ENCODE measurements at places on chromosomes 7 and 10. TPM values are rescaled to one million over a fixed set of nuclear protein-coding genes. Genes with fewer than 3 reads are reported as not detected.

DNA sequence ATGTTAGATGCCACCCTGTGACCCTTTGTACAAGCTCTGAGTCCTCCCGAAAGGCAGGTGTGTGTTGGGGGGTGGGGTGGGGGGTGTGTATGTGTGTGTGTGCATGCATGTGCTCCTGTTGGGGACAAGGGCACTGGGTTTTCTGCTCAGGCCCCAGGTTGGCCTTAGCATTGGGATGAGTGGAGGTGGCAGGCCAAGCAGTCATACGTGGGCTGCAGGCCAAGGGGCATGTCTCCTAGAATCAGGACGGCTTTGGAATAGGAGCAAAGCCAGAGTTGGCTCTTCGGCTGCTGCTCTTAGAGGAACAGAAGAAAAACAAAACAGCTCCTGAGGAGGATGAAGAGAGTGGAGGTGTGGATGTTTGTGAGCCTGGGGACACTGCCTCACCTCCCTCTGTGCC lies 26.0 kb downstream of the HSPA12A start:
- H3K27ac ChIP-seq = no peak overlapping the region
- H3K27me3 ChIP-seq = no peaks in the 10 kb centered on the region
- DNase-seq = no peak
- H3K4me3 ChIP-seq = no peak overlapping the region

DNA sequence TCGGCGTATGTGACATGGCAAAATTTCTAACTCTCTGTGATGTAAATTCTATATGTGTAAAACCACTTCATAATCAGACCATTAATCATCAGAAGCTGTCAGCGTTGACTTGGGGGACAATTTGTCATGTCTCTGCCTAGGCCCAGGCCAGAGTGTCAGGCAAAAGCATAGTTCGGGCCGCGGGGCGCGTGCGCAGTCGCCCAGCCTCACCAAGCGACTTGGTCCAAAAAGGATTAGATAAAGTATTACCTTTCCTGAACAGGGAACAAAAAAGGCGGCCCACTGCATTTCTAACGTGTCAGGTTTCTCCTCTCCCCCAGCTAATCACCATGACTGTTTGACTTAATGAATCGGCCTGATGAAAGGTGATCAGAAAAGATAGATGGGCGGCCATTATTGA lies 114.2 kb downstream of the EBF3 start:
- no peaks in the 10 kb centered on the region for H3K27me3 ChIP-seq
- H3K36me3 ChIP-seq = no peaks in the 10 kb centered on the region
- no peak overlapping the region for H3K27ac ChIP-seq
- no peaks in the 10 kb centered on the region for H3K4me1 ChIP-seq
- DNase-seq = no peak

- H3K4me1 ChIP-seq = no peaks in the 10 kb centered on the region
- no peak for DNase-seq
- no peaks in the 10 kb centered on the region for H3K27me3 ChIP-seq
- no peak overlapping the region for H3K27ac ChIP-seq
- H3K36me3 ChIP-seq = no peaks in the 10 kb centered on the region
These were observed 288.7 kb upstream of the AUTS2 start for GRCh38 chr7:69309601-69310000.

DNA sequence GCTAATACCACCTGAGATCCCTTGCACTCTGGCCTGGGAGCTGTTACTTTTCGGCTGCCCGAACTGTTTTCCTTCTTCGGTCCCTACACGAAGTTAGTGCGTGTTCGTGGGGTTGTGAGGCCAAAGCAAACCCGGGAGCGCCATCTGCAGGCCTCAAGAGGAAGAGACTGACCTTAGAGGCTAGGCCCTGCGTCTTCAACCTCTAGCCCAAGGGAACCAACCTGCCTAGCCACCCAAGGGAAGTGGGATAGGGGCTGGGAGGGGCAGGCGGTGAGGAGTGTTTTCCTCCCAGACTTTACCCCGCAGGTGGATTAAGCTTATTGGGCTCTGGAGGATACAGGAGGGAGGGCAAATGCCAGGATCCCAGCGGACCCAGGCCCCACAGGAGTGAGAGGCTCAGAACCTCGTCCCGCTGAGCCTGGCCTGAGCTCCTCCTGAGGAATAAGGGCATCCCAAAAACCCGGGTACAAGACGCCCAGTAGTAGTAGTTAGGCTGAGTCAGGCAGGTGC lies 1.7 kb upstream of the PAX2 start:
- no peak overlapping the region for H3K27ac ChIP-seq
- no peak for DNase-seq
- H3K27me3 ChIP-seq = peaks cover 100% of the 10 kb centered on the region
- H3K36me3 ChIP-seq = no peaks in the 10 kb centered on the region

DNA sequence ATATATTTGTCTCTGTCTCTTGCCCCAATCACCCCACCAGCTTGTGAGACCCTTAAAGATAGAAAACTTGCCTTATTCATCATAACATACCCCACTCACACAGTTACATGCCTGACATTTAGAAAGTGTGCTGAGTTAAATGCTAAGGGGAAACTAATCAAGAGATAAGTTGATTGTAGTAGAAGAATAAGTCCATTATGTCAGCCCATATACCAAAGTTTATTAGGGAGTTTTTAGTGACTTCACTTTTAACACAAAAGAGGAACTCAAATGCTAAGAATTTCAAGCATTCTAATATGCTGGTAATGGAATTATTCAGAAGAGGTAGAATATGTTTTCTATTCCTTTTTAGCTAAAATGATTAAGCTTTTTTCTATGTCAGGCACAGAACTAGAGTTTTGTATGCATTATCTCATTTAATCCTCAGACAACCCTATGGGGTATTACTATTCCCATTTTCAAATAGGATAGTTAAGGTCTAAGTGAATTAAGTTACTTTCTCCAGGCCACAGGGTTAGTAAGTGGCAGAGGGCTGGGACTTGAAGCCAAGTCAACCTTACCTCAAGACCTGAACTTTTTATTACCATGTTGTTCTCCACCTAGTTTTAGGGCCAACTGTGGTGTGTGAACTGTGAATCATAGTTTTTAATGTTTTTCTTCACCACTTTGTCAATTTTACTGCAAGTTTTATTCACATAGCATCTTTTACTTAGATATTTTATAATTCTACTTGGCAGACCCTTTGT lies 19.6 kb downstream of the ASAH2 start:
- no peaks in the 10 kb centered on the region for H3K27me3 ChIP-seq
- DNase-seq = no peak
- no peak overlapping the region for H3K27ac ChIP-seq
- H3K36me3 ChIP-seq = no peaks in the 10 kb centered on the region
- H3K4me1 ChIP-seq = no peaks in the 10 kb centered on the region

GRCh38 chr7:51455086-51455485 lies 138.5 kb upstream of the COBL start:
- H3K36me3 ChIP-seq = no peaks in the 10 kb centered on the region
- H3K27me3 ChIP-seq = no peaks in the 10 kb centered on the region
- H3K27ac ChIP-seq = no peak overlapping the region
- DNase-seq = peak; percentile 68

- no peak overlapping the region for H3K4me3 ChIP-seq
- no peaks in the 10 kb centered on the region for H3K36me3 ChIP-seq
- no peaks in the 10 kb centered on the region for H3K27me3 ChIP-seq
- no peak overlapping the region for H3K27ac ChIP-seq
These were observed 176.5 kb upstream of the CCZ1B start for GRCh38 chr7:7002418-7003062.

DNA sequence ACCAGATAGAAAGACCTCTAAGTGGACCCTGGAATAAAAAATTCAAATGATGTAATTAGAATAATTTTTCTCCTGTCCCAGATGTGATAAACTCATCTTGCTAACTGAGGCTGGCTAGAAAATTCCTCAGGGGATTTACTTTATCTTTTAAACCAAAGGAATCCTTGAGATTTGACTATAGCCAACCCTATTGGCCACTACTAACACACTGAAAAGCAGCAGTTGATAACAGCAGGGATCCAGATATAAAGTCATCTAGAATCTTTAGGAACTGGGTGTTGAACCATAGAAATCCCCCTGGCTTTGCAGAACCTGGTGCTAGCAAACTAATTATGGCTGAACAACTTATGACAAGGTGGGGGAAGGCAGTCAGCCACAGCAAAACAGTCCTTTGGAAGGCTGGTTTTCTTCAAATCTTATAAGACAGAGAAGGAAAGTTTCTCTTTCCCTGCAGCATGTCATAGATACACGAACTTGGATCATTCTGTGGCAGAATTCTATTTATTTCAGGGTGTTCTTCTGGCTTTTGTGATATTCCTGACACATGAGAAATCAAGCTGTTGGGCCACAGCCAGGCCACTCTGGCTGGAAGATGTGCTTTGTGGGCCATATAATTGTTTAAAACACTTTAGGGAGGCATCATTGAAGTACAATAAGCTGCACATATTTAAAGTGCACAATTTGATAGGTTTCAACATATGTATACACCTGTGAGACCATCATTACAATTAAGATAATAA lies 643.6 kb downstream of the SORCS3 start:
- H3K4me1 ChIP-seq = peaks cover 5% of the 10 kb centered on the region
- H3K36me3 ChIP-seq = no peaks in the 10 kb centered on the region
- DNase-seq = no peak
- H3K27ac ChIP-seq = no peak overlapping the region
- no peaks in the 10 kb centered on the region for H3K27me3 ChIP-seq

Gene NUTM2A
- 2.1 TPM for total RNA-seq

Gene TAS2R41
- total RNA-seq = not detected

Gene OR2A42
- total RNA-seq = 0.11 TPM

Gene GRID2IP
- not detected for total RNA-seq
